Stimulated activated CD4-positive, alpha-beta T cell treated with anti-CD3 and anti-CD28 coated beads, TNF-alpha, amount 100 ng/mL, for 4 hours (primary cell): ENCODE measurements at places on chromosomes 6 and 20.

DNA sequence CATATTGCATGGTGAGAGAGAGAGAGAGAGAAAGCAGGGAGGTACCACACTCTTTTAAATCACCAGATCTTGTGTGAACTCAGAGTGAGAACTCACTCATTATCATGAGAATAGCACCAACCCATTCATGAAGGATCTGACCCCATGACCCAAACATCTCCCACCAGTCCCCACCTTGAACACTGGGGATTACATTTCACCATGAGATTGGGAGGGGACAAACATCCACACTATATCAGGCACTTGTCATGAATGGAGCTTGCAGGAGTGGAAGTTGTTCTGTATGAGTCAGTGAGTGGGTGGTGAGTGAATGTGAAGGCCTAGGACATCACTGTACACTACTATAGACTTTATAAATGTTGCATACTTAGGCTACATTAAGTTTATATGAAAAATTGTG lies 47.7 kb upstream of the RNF182 start:
- DNase-seq: no peak

- DNase-seq: no peak
Measured at GRCh38 chr6:8075185-8075584, 11.0 kb upstream of the BLOC1S5 start.

DNA sequence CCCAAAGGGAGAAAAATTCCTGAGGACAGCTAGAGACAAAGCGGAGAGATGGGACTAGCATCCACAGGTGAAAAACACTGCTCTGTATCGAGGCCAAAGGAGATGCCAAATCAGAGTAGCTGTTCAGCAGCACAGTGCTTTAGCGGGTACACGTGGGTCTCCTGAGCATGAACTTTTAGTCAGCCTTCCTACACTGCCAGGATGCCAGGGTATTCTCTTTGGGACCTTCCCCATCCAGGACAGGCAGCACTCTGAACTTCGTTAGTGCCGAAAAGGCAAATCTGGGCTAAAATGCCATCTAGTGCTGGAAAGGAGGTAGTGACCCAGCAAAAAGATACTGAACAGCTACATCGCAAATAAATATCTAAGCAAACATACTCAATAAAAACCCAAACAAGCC lies 64.9 kb downstream of the C6orf58 start:
- no peak for DNase-seq

DNA sequence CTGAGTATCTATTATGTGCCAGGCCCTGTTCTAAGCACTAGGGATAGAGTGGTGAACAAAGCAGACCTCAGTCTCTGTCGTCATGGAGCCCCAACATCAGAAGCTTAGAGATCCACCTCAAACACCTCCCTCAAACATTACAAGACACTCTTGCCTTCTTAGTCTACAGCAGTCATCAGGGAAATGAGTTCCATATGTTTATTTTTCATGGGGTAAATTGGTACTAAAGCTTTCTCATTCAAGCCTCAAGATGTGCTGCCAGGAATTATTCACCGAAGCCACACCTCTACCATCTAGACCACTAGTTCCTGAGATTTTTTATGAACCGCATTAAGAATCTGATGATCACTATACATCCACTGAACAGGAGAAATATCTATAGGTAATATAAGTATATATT lies 59.0 kb upstream of the TFB1M start:
- no peak for DNase-seq

GRCh38 chr6:39430871-39431523 lies 108.5 kb upstream of the KCNK16 start:
- no peak for DNase-seq

GRCh38 chr20:11902285-11902697 lies 15.4 kb upstream of the BTBD3 start:
- no peak for DNase-seq

- no peak for DNase-seq
Measured at GRCh38 chr6:129672341-129672682, 37.7 kb downstream of the ARHGAP18 start.

GRCh38 chr20:33773412-33774089 lies 37.6 kb upstream of the CHMP4B start:
- DNase-seq: no peak

- no peak for DNase-seq
Measured at GRCh38 chr20:61841966-61842365, 223.7 kb downstream of the TAF4 start.

- no peak for DNase-seq
Measured at GRCh38 chr6:149176971-149177667, 140.4 kb upstream of the TAB2 start.

- no peak for DNase-seq
Measured at GRCh38 chr6:21987501-21987957, 309.3 kb downstream of the PRL start.

- DNase-seq: no peak
Measured at GRCh38 chr20:49372095-49372734, 94.4 kb upstream of the ZNFX1 start.

DNA sequence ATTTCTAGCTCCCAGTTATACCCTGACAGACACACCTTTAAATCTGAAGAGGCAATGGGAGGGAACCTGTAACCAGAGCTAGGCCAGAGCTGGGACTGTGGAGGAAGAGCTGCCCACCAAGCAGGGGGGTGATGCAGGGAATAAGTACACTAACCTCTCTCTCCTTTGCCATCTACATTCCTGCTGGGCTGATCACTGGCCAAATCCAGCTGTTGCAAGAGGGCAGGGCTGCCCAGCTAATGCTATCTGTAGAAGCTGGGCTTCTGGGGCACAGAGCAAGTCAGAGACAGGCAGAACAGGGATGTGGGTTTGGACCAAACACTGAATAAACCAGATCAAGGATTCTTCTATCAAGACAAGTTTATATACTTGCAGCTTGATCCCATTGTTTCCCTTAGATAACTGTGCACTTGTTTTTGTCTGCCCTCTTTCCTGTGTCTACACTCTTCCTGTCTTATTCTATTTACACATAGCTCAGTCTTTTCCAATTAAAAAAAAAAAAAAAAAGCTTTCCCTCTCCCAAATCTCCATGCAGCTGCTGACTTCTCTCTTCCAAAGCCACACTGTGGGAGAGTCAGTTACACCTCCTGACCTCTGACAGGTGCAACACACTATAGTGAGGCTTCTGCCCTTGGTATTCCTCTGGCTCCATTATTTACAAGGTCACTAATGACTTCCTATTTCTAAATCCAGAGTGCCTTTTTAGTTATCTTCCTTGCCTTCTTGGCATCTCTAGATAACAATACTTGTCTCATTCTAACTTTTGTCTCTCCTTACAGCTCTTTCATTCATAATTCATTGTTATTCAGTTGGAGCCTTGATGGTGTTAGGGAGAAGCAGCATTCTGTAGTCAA lies 43.7 kb downstream of the TRIM38 start:
- DNase-seq: no peak

DNA sequence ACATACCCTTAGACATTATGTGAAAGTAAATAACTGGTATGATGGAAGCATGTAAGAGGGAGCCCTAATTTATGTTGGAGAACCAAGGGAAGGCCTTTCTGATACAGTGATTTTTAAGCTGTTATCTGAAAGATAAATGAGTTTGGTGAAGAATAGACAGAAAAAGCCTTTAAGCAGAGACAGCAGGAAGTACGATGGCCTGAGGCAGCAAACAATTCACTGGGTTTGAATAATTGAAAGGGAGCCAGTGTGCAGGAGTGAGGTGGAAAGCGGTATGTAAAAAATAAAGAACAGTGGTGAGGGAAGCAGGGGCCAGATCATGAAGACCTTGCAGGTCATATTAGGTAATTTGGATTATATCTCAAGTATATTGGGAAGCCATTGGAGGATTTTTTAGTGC lies 4.1 kb upstream of the RAB23 start:
- DNase-seq: no peak

- DNase-seq: no peak
Measured at GRCh38 chr6:136801581-136801980, 9.3 kb upstream of the MAP3K5 start.

GRCh38 chr6:121770943-121771342 lies 335.5 kb downstream of the GJA1 start:
- no peak for DNase-seq

DNA sequence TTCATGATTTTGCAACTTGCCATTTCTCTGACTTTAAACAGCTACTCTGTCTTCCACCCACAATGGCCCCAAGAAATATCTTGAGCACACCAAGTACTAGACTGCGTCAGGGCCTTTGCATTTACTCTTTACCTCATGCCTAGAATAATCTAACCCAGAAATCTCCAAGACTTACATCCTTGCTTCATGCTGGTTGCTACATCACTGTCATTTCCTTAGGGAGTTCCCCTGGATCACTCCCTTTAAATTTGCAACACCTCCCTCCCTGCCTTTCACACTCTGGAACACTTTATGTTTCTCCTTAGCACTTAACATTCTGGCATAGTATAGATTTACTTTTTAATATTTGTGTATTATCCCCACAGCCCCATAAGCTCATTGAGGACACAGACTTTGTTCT lies 4.9 kb upstream of the ELOVL5 start:
- no peak for DNase-seq

- no peak for DNase-seq
Measured at GRCh38 chr6:137868721-137869548, 1.9 kb downstream of the TNFAIP3 start.

- no peak for DNase-seq
Measured at GRCh38 chr20:15220009-15220656, 882.7 kb upstream of the FLRT3 start.

DNA sequence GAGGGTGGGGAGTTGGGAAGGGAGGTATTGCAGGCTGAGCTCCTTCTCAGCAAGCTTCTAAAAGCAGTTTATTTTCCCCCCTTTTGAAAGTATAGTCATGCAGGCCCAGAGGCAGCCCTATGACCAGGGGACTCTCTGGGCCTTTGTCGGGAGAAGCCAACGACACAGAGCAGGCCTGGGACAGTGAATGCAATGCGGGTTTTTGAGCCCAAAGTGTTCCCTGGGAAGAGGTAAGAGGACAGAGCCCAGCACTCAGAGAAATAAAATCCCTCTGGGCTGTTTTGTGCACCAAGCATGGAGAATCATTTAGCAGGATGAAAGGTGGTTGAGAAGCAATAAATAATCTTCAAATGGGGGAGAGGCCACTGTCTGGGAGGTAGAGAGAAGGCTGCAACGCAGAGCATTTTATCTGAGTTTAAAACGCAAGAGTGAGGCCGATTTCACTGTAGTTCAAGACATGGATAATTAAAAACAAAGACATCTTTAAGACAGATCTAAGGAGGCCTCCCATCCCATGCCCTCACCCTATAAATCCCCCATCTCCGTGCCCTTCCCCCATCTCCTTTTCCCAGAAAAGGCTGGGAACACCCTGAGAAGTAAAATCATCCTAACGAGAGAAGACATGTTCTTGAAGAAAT lies 237.5 kb downstream of the CDC5L start:
- no peak for DNase-seq

- no peak for DNase-seq
Measured at GRCh38 chr20:17430125-17430950, 100.8 kb downstream of the BFSP1 start.

- DNase-seq: no peak
Measured at GRCh38 chr6:123925842-123926399, 122.3 kb downstream of the NKAIN2 start.

DNA sequence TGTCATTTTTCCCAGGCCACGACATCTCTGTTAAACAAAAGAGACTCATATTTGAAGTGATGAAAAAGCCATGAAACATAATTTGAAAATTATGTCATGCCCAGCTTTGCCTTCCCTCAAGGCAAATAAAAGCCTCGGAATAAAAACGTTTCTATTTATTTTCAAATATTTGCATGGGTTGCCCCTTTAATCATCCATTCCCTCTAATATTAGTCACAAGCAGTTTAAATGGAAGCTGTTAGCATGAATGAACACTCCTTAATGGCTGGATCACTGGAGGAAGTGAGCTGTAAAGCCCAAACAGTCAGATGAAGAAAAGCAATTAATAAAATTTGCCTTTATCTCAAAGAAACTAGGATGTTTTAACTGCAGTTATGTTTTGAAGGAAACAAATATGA lies 69.3 kb upstream of the STMND1 start:
- no peak for DNase-seq

DNA sequence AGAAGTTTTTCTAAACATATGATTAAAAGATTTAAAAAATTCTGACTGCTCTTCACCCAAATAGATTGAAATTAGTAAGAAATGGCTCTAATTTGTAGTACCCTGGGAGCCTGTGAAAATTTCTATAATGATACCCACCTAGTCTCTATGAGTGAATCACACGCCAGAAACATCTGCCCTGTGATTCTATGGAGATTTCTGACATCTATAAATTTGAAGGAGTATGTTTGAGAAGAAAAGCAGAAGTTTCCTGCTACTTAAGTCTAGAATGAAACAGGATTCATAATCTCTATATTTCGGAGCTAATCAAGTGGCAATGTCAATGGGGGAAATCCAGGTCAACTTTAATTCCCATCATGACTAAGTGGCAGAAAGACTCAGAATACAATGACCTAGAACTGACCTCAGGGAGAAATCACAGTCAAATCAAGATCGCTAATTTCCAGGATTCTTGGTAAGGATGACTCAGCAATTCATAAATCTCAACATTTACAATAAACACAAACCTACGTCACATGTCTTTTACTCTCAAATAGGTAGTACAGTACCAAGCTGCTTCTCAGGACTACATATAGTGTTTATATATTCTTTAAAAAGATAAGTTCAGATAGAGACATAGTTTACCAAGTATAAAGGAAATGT lies 186.2 kb upstream of the TNFAIP3 start:
- no peak for DNase-seq

DNA sequence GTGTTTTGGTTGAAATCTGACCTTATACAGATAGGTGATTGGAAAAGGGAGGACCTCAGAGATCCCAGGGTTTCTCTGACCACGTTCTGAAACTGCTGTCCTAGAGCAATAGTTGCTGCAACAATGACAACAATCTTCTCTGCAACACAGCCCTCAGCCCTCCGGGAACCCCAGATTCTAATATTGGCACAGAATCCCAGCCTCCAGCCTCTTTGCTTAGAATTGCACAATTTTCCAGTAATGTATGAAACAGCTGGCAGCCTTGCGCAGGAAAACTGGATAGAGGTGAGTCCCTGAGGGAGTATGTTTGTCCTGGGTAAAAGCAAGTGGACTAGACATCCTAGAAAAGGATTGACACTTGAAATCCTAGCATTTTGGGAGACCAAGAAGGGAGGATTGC lies 30.4 kb upstream of the PNRC1 start:
- no peak for DNase-seq

DNA sequence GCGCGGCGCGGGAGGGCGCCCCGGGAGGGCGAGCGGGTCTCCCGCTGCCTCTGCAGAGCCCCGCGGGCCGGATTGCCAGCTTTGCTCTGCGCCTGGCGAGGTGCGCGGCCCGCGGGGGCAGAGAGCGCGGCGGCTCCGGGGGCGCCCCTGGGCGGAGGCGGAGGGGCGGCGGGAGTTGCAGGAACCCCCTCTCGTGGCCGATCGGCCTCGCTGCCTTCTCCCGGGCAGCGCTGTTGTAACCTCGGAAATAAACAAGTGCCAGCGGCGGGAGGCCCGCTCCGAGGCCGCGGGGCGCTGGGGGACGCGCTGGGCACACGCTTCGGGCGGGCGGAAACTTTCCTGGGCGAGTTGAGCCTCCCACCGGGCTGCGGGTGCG lies 1.2 kb downstream of the CDH4 start:
- DNase-seq: no peak
